Fibroblast of skin of right quadriceps (primary cell): ENCODE measurements at places on chromosomes 6 and 20.

DNA sequence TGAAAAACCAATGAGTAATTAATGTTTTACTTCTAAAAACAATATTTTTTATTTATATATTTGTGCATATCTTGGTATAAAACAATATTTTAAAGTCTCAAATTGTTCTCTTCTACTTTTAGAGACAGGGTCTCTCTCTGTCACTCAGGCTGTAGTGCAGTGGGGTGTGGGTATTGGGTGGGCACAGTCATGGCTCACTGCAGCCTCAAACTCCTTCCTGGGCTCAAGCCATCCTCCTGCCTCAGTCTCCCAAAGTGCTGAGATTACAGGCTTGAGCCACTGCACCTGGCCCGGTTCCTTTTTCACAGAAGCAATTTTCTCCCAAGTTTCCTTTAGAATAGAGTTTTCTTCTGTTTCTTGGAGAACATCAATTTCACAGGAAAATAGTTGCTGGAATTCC, 102.8 kb downstream of the TMEM242 start:
- no peak for DNase-seq

DNA sequence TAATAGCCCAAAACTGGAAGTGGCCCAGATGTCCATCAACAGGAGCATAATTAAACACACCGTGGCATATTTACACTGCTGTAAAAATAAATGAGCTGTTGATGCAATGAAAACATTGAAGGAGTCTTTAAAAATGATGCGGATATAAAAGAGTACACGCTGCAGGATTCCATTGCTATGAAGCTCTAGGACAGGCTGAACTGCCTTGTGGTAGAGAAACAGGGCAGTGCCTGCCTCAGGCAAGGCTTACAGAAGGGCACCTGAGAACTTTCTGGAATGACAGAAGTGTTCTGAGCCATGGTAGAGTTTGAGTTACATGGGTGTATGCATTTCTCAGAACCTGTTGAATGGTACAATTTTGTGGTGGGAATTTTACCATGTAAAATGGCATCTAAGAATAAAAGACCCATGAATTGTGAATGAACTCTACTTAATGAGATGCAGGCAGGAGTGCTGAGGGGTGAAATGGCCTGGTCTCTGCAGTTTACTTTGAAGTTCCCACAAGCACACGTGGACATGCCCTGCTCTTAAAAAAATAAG, 45.3 kb upstream of the RIN2 start:
- no peak for DNase-seq

DNA sequence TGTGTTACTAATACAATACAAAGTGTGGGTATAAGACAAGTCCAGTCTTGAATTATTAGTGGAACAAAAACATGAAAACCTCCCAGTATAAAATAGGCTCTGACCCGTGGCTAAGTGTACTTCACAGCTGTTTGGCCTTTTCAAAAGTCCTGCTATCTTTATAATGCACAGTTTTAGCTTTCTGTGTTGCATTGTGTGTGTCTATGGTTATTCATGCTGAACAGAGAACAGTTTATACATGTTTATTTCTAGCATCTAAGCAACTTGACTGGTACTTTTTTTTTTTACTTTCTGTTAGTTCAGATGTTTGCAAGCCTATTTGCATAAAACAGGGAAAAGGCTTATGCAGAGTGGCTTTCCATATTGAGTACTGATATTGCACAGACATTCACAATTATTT, 119.2 kb upstream of the CCN2 start:
- no peak for DNase-seq

DNA sequence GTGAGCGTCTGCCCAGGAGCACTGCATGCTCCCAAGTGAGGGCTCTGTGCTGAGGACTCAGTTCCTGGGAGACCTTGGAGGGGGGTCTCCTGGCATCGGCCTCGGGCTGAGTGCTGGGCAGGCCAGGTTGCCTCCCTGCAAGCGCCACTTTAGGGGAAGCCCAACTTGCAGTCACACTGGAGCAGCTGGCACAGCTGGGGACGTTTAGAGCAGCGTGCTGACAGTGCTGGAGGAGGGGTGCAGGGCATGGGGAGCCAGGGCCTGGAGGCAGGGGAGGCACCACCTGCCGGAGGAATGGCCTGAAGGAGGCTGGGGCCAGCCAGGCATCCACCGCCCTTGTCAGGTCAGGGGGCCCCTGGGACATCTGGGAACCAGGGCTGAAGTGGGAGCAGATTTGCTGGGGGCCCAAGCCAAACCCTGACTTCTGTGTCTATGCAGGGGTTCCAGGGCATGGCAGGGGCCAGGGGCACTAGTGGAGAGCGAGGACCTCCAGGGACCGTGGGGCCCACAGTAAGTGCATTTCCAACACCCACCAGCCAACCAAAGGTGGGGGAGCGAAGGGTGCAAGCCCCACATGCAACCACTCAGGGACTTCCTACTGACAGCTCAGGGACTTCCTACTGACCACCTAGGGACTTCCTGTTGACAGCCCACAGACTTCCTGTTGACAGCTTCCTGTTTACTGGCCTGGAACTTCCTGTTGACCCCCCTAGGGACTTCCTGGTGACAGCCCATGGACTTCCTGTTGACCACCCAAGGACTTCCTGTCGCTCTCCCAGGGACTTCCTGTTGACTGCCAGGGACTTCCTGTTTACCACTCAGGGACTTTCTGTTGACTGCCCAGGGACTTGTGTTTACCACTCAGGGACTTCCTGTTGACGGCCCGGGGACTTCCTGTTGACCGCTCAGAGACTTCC, 33.6 kb downstream of the COL20A1 start:
- no peak for DNase-seq

- DNase-seq = peak; percentile 15
These were observed 57.3 kb upstream of the SMIM29 start for GRCh38 chr6:34305982-34306708.
